EH (cell line): ENCODE measurements at places on chromosomes 7 and 10.
A peak's percentile ranks its signal among the peaks of the same experiment; 100 is the strongest.

GRCh38 chr7:115747174-115747573 lies 283.4 kb downstream of the TFEC start:
- DNase-seq = no peak

DNA sequence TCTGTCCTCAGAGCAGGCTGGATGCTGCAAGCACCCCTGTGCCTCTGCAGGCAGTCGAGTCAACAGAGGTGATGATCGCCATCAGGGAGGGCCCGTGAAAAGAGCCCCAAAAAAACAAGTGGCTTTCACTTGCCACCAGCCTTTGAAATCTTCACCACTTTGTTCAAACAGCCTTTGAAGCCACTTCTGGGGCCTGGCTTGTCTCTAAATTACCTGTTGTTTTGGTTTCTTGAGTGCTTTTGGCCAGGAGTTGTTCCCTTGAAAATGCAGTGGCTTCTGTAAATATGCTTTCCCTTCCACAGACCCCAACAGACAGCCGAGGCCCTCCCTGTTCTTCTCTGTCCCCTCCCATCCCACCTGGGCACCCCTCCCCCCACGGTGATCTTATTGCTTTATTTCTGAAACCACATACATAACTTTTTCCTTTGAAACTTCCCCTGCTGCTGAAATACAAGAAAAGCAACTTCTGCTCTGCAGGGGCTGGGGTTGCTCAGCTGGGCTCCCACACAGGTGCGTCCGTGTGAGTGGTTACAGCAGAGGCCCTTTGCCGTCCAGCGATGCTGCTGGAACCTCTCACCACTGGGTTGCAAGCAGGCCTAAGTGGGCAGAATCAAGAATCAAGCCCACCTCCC lies 283.8 kb upstream of the SHH start:
- DNase-seq = no peak

DNA sequence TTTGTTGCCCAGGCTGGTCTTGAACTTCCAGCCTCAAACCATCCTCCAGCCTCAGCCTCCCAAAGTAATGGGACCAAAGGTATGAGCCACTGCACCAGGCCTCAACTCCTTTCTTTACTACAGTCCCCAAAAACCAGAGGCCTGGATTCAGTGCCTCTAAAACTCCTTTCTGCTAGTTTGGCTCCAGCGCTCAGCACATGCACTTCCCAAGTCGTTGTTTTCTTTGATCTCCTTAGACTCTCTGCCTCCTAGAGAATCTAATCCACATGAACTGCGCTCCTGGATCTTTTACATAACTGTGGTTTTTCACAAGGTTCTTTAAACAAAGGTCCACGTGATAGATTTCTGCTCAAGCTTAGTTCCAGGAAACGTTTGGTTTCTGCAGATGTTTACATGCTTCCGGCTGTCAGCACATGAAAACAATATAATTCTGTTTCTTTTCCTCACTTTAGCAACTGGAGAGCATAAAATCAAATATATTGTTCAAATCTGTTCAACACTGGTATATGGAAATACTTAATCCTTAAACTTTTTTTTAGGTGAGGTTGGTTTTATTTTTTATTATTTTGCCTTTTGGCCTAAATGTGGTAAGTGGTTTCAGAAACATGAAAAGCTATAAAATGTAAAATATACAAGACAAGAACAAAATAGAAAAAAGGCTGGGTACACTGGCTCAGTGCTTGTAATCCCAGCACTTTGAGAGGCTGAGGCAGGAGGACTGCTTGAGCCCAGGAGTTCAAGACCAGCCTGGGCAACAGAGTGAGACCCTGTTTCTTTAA lies 270.5 kb upstream of the MKLN1 start:
- peak; percentile 54 for DNase-seq

DNA sequence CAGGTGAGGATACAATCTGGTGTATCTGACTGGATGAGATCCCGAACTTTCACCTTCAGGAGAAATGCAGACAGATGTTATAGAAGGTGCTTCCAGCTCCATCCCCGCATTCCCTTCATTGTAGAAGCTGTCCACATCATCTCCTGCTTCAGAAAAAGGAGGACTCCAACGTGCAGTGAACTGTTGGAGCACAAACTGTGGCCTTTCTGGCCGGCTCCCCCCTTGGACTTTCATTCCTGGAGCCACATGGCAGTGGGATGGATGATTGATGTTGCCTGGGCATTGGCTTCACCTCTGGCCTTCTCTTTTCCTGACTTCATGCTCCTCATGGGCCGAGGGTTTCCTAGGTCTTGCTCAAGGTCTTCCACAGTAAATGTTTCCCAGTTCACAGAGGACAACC lies 29.6 kb upstream of the ZNF273 start:
- DNase-seq = no peak

GRCh38 chr7:16638282-16639280 lies 7.0 kb downstream of the ANKMY2 start:
- no peak for DNase-seq

GRCh38 chr10:86992456-86992855 lies 24.2 kb downstream of the ADIRF start:
- DNase-seq = peak; percentile 58

GRCh38 chr7:38512704-38513103 lies 118.5 kb downstream of the AMPH start:
- DNase-seq = peak; percentile 7

DNA sequence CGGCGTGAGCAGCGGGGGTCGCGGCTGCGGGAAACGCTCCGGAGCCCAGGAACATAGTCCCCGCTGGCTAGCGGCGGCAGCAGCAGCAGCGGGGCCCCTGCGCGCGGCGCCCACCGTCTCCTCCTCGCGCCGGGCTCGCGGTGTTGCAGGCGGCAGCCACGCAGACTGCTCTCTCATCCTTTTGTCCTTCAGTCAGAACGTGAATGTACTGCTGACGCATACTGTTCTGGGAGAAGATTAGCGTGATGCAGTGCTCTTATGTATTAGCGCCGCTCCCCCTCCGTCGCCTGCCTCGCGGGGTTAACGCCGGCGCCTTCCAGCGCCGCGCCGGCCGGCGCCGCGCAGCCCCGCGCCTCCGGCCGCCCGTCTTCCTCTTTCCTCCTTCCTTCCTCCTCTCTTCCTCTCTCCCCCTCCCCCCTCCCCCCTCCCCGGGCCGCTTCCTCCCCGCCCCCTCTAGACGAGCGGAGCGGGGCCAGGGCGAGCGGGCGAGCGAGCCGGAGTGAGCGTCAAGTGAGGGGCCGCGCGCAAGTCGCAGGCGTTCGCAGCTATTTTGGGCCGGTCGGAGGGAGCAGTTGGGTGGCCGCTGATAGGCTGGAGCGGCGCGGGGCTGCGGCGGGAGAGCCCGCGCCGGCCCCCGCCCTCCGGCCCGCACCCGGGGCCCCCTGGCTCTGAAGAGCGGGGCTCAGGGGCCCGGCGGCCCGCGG lies 816 bp upstream of the LRRC4 start:
- DNase-seq = peak; percentile 92

DNA sequence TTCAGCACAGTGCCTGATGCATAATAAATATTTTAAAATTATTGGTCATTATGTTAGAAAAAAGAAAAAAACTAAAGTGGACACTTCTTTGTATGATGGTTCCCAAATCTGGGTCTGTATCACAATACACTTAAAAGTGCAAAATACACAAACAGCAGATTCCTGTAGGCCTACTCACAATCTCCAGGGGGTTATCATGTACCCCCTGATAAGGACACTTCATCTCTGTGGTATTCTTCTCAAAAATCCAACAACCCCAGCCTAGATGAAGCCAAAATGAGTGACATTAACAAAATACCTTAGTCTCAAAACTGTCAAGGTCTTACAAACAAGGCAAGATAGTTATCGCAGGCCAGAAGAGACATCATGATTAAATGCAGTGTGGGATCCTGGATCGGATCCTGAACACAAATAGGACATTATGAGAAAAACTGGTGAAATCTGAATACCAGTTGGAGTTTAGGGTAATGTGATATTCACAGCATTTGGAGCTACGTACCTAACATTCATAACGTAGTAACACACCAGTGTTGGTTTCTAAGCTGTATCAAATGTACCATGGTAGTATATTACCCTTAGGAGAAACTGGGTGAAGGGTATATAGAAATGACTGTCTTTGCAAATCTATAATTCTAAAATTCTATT lies 45.2 kb downstream of the NSUN6 start:
- peak; percentile 36 for DNase-seq

GRCh38 chr7:48078470-48078869 lies 10.6 kb upstream of the UPP1 start:
- DNase-seq = peak; percentile 33

DNA sequence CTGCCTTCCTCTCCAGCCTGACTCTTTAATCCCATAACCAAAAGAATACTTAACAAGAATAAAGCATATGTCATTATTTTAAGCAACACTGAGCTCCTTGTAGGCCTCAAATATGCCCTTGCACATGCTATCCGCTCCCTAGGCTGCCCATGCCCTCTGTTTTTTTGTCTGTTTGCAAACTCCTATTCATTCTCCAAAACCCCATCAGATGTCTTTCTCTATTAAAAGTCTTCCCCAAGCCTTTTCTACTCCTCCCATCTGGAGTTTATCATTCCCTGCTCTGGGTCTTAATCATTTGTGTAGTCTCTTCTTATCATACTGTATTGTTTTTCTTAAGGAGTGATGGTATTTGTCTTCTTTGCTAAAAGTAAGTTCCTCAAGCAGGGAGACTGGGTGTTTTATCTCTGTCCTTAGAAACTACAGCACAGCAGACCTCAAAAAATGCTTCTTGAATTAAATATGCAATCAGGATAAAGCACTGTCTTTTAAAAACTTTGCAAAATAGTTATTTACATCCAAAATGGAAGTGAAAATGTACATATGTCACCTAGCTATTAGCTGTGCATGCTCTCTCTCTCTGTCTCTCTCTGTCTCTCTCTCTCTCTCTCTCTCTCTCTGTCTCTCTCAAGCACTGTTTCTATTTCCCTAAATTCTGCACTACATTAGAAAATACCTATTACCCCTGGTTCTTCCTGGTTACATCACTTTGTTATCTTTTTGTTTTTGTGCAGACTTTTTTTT lies 56.5 kb upstream of the OPALIN start:
- DNase-seq = no peak

GRCh38 chr7:116340943-116341907 lies 130.9 kb downstream of the TES start:
- no peak for DNase-seq

- no peak for DNase-seq
Observed at GRCh38 chr10:92719991-92720830, 30.5 kb downstream of the HHEX start.
